ENCODE measurements at places on chromosomes 5 and 9.

DNA sequence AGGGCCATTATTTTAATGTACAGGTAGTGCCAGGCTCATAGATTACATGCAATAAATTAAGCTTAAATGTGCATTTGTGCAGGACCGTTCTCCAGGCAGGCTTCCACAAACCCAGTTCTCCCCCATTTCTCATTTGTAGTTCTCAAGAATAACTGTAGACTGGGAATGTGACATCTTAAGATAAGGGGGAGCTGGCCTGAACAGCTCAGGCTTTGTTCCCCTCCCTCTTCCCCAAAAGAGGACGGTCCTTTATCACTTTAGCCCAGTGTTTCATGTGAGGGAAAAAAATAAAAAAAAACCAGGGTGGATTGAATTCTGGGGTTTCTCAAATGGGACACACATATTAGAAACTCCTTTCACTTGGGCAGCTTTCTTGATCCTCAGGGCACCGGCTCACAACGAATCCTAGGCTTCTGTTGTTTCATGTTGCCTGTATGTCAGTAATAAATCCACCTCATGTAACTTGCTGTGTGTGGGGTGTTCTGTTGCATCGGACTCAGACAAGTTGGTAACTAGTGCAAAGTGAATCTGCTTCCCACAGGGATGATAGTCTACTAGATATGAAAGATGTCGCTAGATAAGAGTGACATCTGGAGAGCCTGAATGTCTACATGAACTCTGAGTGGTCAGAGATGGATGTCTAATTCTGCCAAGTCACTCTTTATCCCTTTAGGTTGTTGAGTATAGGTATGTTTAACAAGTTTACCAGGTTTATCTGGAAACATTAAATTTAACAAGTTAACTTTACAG is 2030.6 kb upstream of the NUDT12 start:
- no peak for DNase-seq

- no peak for DNase-seq
Measured at GRCh38 chr9:5416953-5417352, 20.8 kb downstream of the PLGRKT start.

GRCh38 chr9:91604451-91605179 is 181.0 kb upstream of the NFIL3 start:
- DNase-seq: no peak

GRCh38 chr5:150542933-150543445 is 35.1 kb downstream of the NDST1 start:
- no peak for DNase-seq

- no peak for DNase-seq
Measured at GRCh38 chr5:90135779-90136378, 273.7 kb downstream of the CETN3 start.

DNA sequence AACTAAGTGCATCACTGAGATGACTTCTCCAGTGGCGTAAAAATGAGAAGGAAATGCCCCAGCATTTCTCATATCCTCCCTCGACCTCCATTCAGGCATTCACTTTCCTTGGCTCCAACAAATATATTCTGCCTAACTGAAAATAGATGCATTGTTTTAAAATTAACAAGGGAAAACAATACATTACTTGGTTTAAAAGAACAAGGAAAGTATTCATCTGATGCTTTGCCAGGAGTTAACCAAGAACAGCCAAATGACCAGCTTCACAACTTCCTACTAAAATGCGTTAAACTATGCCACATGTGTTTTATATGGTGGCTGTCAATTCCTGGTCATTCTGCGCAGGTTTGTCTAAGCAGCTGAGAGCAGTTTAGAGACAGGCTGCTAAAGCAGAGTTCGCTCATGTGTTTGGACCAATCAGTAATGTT is 121.4 kb downstream of the GNAQ start:
- no peak for DNase-seq

DNA sequence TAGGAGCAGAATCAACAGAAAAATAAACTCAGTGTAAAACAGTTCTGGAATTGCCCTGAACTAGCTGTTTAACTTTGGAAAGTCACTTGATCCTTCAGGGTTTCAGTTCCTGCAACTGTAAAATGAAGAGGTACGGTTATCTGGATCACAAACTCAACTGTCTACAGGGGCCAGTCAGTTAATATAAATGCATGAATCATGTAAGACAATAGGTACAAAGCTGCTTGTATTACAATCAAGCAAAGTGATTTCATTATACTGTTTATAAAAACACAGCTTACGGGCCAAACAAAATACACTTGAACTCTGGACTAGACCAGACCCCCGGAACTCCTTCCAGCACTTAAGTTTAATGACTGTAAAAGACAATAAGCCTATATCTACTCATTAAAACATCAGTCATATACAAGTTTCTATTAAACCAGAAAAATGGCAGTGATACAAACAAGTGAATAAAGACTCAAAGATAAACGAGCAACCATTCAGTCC is 73.0 kb downstream of the MRPS27 start:
- DNase-seq: no peak

DNA sequence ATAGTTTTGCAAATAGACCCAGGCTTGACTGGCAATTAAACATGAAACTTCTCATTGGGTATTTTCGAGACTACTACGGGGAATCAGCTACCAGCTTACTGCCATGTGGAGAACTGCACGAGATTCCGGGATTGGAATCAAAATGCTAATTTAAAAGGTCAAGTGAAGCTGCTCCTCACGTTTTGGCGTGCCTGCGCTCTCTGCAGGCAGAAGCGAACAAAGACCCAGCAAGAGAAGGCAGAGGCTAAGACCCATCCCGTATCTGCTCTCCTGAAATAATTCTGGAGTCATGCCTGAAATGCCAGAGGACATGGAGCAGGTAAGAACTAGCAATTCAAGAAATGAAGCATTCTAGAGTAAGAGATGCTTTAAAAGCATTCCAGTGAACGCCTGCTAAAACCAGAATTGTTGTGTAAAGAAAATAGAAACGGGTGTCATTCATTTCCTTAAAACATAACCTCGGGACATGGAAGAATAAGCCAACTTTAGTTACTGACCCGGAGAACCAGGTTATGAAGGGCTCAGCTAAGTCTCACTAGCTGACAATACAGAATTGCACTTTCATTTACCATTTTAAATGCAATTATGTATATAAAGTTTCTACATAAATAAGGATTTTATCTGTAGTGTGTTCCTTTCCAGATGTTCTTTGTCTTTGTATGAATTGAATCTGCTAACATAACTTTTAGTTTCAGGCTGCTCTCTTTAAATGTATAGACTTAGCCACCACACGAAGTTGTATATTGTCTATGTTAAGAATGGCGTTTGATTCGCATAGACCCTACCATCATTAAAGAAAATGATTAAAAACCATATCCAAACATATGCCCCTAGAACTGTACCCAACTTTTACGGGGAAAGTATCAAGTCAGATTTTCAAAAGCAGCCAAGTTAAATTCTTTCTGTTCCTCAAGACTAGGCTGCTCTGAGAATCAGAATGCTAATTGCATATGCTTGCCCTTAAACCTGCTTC is 2.0 kb upstream of the MAT2B start:
- DNase-seq: no peak

GRCh38 chr9:38689678-38690077 is 30.3 kb downstream of the FAM240B start:
- no peak for DNase-seq

DNA sequence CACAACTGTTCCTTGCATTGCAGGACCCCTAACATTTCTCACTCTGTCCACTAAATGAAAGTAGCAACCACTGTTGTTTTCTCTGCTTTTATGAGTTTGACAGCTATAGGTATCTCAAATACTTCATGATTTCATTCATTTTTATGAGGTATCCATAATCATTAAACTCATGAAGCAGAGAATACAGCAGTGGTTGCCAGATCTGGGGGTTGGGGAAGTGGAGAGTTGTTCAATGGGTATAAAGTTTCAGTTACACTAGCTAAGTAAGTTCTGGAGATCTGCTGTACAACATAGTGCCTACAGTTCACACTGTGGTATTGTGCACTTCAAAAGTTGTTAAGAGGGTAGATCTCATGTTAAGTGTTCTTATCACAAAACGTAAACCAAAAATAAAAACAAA is 23.4 kb upstream of the CAMK4 start:
- no peak for DNase-seq

All from mesenteric fat pad (tissue), 1 donor.